Stimulated activated CD8-positive, alpha-beta memory T cell treated with anti-CD3 and anti-CD28 coated beads, Interleukin-15, amount 100 ng/mL, for 24 hours (primary cell): ENCODE measurements at places on chromosomes 7 and 10.

DNA sequence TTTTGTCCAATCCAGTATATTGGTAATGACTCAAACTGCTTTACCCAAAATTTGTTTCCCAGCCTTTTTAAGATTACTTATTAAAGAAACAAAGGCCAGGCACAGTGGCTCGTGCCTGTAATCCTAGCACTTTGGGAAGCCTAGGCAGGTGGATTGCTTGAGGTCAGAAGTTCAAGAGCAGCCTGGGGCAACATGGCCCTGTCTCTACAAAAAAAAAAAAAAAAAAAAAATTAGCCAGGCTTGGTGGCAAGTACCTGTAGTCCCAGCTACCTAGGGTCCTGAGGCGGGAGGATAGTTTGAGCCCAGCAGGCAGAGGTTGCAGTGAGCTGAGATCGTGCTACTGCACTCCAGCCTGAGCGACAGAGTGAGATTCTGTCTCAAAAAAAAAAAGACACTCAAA is 7.0 kb upstream of the ARHGAP12 start:
- no peak for DNase-seq

- no peak for DNase-seq
These were observed 16.4 kb downstream of the PCGF6 start for GRCh38 chr10:103334567-103334966.

- DNase-seq, result no peak
These were observed 921.7 kb downstream of the GRID1 start for GRCh38 chr10:85444868-85445267.

DNA sequence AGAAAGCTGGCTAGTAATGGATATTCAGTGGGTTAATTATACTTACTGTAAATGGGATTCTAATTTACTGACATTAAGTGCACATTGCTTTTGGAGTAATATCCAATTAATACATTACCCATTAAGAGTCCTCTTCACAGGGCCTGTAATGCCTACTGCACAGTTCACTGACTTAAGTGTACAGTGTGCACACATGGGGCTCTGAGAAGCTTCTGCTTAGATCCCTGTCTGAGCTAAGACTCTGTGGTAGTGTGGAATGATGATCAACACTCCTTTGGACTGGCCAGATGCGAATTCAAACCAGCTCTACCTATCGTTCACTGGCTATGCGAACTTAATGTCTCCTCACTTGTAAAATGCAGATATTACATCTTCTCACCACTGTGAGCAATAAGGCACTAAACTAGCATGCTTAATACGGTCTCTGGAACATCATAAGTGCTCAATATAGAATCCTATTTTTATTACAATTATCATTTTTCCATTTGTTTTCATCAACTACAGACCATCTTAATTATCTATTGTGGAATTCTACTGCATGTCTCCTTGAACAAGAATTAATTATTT is 53.8 kb upstream of the SEC61G start:
- DNase-seq, result no peak

- DNase-seq, result no peak
These were observed 99.2 kb upstream of the PDLIM1 start for GRCh38 chr10:95389982-95390381.

- DNase-seq, result no peak
These were observed 393.0 kb downstream of the NRG3 start for GRCh38 chr10:82267960-82268359.

DNA sequence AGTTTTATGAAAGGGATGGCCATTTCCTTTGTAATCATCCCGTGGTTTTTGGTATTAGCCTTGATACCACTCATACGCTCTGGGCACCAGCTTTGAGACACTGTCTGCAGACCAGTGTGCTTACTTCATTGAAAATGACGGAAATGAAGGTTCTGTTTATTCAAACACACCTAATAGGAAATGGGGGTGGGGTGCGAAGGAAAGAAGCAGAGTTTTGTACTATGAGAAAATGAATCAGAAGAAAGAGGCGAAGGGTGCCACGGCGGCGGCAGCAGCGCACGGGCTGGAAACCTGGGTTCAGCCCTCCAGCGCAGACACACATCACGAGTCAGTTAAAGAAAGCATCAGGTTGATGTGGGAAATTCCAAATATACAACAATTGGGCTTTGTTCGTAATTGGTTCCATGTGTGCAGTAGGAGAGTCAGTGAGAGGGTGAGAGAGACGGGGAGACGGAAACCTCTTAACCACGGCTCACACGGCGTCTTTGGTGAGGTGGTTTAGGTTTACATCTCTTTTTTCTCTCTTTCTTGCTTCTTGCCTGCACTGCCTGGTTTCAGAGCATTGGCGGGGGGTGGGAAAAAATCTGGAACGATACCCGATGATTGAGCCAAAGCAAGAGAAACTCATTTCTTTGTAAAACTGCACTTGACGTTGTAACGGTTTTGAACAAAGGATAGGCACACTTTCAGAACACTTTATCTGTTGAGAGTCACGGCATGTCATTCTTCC is 321.2 kb downstream of the FRMD4A start:
- no peak for DNase-seq

GRCh38 chr10:113142601-113143362 is 192.7 kb downstream of the TCF7L2 start:
- no peak for DNase-seq

GRCh38 chr10:33047655-33048054 is 89.6 kb upstream of the ITGB1 start:
- no peak for DNase-seq

DNA sequence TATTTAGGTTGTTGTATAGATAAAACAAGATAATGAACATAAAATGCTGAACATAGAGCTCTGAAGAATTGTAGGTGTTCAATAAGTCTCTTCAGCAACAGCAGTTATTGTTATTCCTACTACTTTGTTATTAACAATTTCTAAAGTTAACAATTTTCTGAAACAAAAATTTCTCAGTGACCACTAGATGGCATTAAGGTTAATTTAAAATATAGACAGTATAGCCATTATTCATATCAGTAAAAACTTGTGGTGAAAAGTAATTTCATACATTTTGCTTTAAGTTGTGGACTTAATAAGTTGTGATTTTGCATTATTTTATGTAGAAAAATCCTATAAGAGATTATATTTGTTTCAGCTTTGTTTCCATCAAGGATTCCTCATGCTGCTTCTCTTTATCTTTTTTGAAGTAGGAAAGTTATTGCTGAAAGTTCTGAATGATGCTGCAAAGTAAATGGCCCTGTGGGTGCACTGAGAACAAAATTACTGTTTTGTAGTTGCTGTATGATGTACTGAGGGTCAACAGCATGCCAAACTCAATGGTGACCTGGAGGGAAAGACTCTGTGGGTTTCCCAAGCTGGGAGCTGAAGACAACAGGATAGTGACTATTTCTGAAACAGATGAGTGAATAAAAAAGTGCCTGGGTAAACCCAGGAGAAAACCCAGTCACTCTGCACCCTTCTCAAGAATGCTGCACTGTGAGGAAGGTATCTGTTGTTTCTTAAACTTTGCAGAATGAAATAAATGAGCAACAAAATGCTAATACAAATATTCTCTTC is 253.6 kb downstream of the KIF20B start:
- no peak for DNase-seq

- DNase-seq, result no peak
These were observed 448 bp upstream of the SRPK2 start for GRCh38 chr7:105389088-105389650.

- DNase-seq, result no peak
These were observed 73.4 kb upstream of the LAMB4 start for GRCh38 chr7:108203537-108203936.
